ENCODE measurements at places on chromosomes 12 and 14.

DNA sequence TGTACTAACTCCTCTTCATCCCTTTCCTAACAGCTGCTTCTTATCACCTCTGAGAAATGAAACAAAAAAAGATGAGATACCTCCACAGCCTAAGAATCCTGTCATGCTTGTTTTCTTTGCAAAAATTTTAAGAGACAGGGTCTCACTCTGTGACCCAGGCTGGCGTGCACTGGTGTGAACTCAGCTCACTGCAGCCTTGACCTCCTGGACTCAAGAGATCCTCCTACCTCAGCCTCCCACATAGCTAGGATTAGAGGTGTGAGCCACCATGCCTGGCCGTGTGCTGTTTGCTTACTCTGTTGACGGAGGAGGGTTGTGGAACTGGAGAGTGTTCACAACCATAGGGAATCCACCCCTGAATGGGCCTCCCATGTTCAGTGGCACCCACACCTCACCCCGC is 16.2 kb downstream of the CSRNP2 start:
- no peak for DNase-seq

DNA sequence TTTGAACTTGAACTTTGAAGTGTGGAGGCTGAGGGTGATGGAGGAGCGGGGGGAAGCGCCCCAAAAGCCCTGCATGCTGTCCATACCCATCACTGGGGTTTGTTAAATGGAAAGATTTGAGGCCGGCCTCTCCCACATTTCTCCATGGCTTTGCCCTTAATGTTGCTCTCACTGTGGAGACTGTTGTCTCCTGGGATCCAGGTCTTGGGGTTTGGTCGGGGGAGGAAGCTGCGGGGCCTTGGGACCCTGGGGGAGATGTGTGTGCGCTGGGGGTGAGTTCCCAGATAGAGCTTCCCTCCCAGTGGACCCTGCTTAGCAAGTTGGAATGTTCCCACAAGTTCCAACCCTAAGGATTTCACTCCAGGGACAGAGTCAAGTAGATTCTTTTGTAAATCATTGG is 28.0 kb upstream of the LRTM2 start:
- DNase-seq: no peak

- DNase-seq: no peak
Measured at GRCh38 chr12:23236066-23236780, 611.3 kb downstream of the ETNK1 start.

- DNase-seq: no peak
Measured at GRCh38 chr12:46629331-46630229, 196.2 kb downstream of the SLC38A4 start.

DNA sequence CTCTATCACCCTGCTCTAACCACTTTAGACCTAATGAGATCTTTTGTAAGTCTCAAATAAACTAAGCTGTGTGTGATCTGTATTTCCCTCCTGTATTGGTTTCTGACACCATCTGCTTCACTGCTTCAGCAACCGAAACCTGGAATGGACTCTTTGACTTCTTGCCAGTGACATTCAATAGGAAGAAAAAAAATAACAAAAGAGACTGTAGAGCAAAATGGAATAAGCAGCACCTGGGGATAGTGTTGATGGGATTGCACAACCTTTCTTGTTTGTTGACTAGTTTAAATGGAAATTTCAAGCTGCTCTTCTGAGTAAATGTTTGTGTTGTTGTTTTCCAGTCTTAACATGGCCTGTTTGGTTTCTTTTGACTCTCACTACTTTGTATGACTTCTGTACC is 888.6 kb upstream of the SEL1L start:
- DNase-seq: no peak
